ENCODE measurements at places on chromosomes 6 and 20. TPM values are rescaled to one million over a fixed set of nuclear protein-coding genes. Genes with fewer than 3 reads are reported as not detected.
A peak's percentile ranks its signal among the peaks of the same experiment; 100 is the strongest.

DNA sequence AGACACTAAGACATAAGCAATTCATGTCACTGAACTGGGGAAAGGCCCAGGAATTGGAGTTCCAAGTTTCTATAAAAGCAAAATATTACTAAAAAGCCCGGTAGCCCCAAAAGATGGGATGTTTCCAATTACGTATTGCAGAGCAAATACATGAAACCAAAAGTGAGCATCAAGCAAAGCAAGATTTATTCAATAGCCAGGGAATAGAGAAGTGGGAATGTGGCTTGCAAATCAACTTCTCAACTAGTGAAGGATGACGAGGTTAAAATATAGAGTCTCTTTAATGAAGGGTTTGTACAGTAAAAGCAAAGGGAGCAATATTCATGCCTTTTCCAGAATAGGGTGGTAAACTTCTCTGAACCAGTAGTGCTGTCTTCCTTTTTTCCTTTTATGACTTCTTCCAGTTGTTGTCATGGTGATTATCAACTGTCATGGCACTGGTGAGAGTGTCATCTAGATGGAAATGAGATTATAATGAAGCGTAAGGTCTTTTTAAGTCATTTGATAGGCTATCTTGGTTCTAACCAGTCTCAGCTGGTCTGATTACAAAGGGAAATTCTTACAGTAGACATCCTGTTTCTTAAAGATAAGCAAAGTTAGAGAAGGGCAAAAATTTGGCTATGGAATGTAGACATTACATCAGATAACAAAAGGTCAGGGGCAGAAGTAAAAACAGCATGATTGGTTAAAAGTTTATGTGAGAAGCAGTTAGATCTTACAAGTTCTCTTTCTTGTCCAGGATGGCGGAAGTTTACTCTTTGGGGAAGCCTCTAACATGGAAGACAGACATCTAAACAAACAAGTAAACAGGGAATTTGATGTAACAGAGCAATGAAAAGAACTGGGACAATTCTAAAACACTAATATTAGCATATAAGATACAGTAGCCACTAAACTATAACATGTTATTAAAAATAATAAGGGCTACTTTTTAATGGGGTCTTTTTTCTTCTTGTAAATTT is 96.9 kb downstream of the TBX18 start:
- no peak for DNase-seq

DNA sequence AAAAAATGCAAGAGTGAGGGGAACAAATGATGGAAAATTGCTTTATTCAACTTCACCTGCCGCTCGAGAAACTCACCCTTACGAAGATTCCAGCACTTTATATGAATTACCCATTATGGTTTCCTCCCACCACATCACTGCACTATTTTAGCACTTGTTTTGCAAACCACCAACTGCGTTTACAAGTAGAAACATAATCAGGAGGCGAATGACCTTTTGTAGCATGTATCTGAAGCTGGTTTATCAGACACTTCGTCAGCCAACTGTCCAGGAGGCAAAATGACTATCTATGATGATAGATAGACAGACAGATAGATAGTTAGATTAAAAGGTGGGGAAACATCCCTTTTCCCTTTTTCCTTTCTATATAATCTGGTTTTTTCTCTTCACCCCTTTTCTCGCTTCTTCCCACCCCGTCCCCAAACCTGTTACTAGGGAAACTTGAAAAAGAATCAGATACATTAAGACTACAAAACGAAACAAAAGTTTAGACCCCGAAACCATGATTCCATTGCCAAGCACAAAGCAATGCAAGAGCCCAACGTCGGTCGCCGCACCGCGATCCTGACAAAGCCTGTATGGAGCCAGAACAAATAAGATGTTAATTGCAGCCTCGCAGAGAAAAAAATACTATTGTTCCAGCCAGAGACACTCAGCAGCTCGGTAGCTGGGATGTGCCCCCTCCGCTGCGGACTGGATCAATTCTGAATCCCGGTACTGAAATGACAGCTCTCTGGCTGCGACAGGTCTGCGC is 933 bp upstream of the ADGRB3 start:
- DNase-seq, result no peak

GRCh38 chr6:139409026-139409425 is 34.6 kb upstream of the CITED2 start:
- DNase-seq, result no peak

- DNase-seq, result no peak
Measured at GRCh38 chr6:139920776-139921100, 546.3 kb upstream of the CITED2 start.

DNA sequence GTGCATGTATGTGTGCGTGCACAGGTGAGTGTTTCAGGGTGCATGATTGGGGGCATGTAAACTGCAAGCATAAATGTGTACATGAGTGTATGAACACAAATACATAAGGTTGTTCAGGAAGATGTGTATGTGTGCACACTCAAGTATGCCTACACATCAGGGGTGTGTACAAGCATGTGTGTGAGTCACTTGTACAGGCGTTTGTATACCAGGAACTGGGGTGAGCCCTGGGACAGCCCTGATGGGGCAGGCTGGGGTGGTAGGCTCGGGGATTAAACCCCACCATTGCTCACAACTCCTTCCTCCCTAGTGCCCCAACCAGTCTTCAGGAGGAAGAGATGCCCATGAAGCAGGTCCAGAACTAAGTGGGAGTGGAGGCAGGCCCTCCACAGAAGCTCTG is 4.3 kb downstream of the CRIP3 start:
- no peak for DNase-seq

DNA sequence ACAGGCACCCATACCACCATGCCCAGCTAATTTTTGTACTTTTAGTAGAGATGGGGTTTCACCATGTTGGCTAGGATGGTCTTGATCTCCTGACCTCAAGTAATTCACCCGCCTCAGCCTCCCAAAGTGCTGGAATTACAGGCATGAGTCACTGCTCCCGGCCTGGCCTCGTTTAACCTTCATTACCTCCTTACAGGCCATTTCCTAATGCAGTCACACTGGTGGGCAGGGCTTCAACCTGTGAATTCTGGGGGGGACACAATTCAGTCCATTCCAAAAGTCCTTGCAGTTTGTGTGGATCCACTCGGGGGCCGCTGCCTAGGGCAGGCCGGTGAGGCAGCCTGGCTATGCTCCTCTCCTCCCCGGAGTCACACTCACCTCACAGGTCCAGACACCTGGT is 112.4 kb upstream of the SNX9 start:
- DNase-seq, result no peak

GRCh38 chr6:117624869-117625481 is 22.7 kb upstream of the GOPC start:
- DNase-seq, result no peak

DNA sequence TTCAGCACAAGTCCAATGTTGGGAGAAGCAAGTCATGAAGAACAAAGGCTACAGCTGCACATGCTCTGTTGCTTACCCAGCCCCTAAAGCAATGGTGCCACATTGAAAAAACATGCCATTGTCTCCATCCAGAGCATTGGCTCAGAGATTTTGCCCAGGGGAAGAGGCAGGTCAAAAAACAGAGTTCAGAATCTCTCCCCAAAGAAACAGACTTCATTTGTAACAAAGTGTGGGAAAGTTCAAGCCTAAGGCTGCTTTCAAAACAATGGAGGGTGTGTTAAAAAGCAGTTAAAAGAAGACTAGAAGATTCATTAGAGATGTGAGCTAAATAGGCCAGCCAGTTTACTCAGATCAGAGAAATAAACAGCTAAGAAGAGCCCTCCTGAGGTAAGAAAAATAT is 63.6 kb downstream of the DZANK1 start:
- DNase-seq, result no peak

DNA sequence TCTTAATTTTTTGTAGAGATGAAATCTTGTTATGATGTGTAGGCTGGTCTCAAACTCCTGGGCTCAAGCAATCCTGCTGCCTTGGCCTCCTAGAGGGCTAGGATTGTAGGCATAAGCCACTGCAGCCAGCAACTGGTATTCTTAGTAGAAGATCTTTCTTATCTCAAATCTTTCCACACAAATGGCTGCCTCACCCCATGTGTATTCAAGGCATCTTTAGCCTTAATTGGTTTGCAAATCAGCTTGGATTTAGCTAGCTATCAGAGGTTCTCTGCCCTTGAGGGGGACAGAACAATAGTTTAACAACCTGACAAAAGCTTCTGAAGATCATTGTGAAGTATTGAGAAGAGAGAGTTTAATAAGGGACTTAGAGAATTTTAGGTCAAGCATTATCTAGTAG is 17.9 kb upstream of the ABRACL start:
- no peak for DNase-seq

GRCh38 chr6:21756487-21756886 is 162.9 kb downstream of the SOX4 start:
- DNase-seq, result no peak

GRCh38 chr6:33659986-33660385 is 38.9 kb downstream of the ITPR3 start:
- no peak for DNase-seq

DNA sequence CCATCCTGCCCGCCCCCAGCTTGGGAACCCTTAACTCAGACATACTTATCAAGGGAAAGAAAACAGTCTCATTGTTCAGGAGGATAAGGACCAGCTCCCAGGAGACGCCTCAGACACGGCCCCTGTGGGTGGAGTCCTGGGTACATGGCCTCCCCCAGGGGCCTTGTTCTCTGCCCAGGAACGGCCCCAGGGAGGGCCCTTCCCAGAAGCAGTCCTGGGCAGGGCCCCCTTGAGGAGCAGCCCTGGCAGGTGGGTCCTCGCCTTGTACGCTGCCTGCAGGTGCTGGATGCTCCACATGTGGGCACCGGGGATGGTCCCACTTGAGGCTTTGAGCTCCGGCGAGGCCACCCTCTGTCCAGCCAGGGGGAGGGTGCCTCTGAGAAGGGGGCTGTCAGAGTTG is 4.5 kb upstream of the GATA5 start:
- no peak for DNase-seq

- no peak for DNase-seq
Measured at GRCh38 chr6:45712076-45712475, 303.6 kb downstream of the CLIC5 start.

- DNase-seq, result no peak
Measured at GRCh38 chr6:85594197-85594930, 706 bp upstream of the SNX14 start.

DNA sequence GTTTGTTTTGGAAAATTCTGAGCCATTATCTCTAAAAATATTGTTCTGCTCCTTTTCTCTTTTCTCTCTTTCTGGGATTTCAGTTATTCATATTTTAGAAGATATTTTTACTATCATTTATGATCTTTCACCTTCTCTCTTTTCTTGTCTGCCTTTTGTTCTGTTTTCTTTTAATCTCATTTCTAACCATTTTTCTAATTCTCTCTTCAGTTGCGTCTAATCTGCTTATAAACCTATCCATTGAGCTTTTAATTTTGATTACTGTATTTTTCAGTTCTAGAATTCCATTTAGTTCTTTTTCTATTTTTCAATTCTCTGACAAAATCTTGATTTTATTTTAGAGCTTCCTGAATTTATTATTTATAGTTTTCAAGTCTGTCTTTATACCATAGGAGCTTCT is 42.2 kb upstream of the COL10A1 start:
- DNase-seq, result no peak

DNA sequence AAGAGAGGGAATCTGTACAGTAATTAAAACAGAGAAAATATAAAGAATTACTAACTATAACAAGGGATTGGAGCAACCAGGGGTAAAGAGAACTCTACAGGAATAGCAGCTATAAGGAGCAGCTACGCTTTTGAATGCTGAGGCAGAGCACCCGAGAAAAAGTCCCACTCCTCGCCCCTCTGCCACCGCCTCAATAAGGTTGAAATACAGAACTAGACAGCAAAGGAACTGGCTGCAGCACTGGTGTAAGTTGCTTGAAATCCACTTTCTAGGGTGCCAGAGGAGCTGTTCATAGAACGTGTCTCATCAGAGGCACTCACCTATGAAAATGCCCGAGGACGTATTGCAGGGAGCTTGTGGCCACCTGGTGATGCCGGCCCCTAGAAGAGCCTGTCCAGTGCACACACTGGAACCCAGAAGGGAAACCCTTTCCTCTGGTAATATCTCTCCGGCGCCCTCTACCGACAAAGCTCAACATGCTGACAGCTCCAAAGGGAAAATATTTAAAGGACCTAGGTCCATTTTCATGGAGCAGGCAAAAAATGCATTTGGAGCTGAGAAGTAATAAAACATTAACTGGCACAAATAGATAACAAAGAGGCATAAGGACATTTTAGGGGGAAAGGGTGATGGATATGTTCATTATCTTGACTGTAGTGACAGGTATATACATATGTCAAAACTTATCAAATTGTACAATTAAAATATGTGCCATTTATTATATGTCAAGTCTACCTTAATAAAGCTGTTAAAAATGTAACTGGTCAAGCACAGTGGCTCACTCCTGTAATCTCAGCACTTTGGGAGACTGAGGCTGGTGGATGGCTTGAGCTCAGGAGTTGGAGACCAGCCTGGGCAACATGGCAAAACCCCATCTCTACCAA is 137.4 kb upstream of the HDAC2 start:
- peak; percentile 56 for DNase-seq

DNA sequence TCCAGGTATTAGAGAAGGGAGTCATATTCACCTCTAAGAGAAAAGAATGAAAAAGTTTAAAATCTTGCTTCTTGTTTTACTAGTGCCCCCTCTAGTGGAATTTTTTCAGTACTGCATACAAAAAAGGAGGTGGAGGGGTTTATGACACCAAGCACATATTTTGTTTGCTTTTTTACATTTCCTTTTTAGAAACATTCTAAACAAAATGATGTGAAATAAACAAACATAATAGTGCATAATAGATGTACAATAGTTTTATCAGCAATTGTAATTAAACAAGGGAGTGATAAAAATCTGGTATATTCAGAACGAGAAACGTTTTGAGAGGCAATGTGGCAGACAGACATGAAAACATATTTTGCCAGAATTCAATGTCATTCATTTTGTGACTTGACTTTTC is 111.0 kb upstream of the TFAP2D start:
- DNase-seq, result no peak

The PAK5 gene
- not detected for total RNA-seq

The RSPO3 gene
- total RNA-seq, result 3.1 TPM

The ESR1 gene
- 0.41 TPM for total RNA-seq

The NHSL1 gene
- 117 TPM for total RNA-seq

The C6orf163 gene
- 14.4 TPM for total RNA-seq

The TRIM40 gene
- 0.40 TPM for total RNA-seq

The BPIFA1 gene
- not detected for total RNA-seq

The XKR7 gene
- total RNA-seq, result not detected

The TAP1 gene
- total RNA-seq, result 87.9 TPM

The SLC17A5 gene
- 33.3 TPM for total RNA-seq

The HINT3 gene
- total RNA-seq, result 23.5 TPM

The SUMO4 gene
- 28.1 TPM for total RNA-seq

The SESN1 gene
- 43.1 TPM for total RNA-seq
